Cardiac fibroblast (primary cell): ENCODE measurements at places on chromosomes 12 and 14.
A peak's percentile ranks its signal among the peaks of the same experiment; 100 is the strongest.

DNA sequence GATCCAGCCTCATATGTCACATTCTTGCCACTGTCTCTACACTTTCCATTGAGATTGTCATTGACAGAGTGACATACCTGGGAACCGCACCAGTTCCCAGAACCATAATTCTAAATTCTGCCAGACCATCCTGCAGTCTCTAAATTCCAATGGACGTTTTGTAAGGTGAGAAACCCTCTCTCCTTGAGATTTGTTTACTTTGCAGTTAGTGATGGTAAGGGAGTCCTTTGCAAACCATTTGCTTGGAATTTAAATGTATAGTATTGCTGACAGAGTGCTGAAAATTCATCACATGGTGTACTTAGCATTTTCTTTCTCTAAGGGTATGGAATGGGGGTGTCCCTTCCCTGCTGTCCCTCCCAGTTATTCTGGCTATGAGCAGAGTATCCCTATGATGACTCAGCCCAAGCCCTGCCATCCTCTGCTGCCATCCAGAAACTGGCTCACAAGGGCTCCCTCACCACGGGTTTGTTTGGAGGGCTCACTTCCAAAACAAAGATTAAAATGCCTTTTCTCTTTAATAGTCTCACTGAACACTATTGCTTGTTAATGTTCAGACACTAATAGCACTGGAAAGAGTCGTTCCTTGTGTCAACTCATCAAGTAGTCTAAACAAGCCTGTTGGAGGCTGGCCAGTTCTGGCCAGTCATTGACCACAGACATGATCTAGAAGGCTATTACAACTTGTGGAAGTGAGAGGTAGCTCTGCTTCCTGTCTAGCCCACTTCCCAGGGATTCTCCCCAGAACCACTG lies 129.0 kb upstream of the HMGA2 start:
- peak; percentile 91 for DNase-seq

- DNase-seq, result no peak
Measured at GRCh38 chr12:112149596-112149995, 24.2 kb downstream of the TRAFD1 start.

GRCh38 chr14:35201066-35201465 lies 78.7 kb downstream of the PRORP start:
- DNase-seq, result no peak

- peak; percentile 80 for DNase-seq
Measured at GRCh38 chr14:75242546-75243273, 35.9 kb upstream of the FOS start.

- no peak for DNase-seq
Measured at GRCh38 chr14:80379035-80379434, 167.7 kb upstream of the DIO2 start.

GRCh38 chr14:76501156-76501720 lies 125.3 kb downstream of the ESRRB start:
- no peak for DNase-seq

DNA sequence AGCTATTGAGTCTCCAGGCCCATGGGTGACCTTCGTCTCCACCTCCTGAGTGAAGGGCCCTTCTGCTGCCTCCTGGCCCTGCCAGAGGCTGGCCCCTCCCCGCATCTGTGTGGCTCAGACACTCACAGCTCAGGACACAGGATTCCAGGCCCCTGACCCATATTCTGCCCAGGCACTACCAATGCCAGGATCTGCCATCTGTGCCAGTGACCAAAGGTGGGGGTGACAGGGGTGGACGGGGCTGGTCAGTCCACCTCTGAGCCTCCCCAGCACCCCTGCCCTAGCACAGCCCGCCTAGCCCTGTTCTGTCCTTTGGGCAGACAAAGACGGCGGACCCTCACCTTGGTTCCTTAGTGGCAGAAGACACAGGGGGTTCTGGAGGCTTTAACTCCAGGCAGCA lies 2.8 kb downstream of the ASB2 start:
- DNase-seq, result no peak

DNA sequence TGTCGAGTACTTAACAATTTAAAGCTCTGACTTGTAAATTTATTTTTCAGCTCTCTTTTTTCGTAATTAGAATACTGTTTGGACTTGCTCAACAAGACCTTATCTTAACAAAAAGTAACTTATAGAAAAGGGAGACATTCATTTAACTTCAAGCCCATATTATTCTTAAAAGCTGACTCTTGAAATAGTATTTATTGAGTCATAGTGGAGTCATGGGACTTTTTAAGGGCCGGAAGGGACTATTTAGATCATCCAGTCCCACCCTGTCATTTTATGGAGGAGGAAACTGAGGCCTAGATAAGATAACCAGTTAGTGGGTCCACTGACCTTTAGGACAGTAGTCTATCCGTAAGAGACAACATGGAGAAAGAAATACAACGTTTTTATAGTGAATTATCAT lies 1.5 kb downstream of the RAP1B start:
- DNase-seq, result peak; percentile 39

GRCh38 chr14:29857551-29857950 lies 70.1 kb downstream of the PRKD1 start:
- DNase-seq, result no peak

GRCh38 chr14:104816616-104816884 lies 15.6 kb downstream of the ZBTB42 start:
- no peak for DNase-seq

GRCh38 chr12:71748081-71748850 lies 6.4 kb upstream of the RAB21 start:
- DNase-seq, result no peak

GRCh38 chr12:131049549-131050339 lies 96.0 kb downstream of the ADGRD1 start:
- DNase-seq, result no peak

- DNase-seq, result no peak
Measured at GRCh38 chr14:102691763-102692162, 85.5 kb upstream of the TRAF3 start.

GRCh38 chr12:89140602-89141238 lies 211.6 kb downstream of the DUSP6 start:
- peak; percentile 52 for DNase-seq

DNA sequence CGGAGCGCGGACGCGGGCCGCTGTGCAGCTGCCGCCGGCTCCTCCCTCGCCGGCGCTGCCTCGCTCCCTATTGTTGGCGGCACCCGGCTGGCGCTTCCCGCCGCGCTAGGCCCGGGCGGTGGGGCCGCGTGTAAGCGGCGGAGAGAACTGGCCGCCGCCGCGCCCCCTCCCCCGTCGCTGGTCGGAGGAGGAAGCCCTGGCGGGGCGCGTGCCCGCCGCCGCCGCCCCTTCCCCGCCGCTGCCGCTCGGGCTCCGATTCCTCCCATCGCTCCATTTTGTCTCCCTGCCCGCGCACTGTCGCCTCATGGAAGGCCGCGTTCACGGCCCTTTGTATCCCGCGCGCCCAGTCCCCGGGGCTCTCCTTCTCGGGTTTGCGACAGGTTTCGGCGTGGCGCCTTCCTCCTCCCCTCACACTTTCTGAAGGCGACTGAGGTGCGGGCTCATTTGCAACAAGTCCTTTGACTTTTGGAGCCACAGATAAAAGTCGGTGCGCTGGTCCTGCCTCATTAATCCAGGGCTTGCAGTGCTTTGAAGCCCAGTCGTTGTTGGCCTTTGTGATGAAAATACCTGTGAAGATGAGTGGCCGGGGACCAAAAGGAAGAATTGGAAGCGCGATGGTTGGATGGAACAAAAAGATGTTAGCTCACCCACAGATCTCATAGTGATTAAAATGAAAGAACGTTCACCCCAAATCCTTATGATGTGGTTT lies 707 bp downstream of the CPSF6 start:
- DNase-seq, result peak; percentile 31

DNA sequence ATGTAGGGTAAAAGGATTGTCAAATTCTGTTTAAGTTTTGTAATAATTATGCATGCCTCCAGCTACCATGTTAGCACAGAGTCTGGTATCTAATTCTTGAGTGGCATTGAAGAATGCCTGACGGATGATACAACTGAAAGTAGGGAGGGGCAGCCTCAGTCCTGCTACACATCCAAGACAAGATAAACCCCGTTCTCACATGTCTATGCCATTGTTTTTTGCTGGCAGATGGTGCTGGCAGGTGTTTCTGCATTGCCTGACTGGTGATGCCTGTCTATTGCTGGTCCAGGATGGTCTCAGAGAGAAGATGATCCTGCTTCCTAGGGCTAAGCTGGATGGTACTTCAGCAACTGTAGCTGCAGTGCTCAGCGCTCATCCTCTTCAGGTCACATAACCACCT lies 245.8 kb upstream of the NAV3 start:
- DNase-seq, result no peak

DNA sequence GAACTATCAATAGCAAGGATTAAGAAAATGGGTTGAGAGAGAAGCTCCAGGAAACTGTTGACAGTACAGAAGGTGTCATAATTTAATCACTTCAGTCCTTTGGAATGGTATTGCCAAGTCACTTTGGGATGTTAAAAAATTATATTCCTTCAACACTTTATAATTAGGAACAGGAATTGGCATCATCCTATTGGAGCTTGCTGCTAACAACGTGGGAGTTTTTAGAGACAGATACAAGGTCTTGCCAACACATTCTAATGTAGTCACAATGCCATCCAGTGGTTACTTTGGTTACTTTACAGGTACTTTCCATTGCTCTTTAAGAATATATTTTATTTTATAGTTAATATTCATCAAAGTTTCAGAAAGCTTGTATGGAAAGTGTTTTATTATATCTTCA lies 310.1 kb downstream of the SYT1 start:
- DNase-seq, result peak; percentile 83

DNA sequence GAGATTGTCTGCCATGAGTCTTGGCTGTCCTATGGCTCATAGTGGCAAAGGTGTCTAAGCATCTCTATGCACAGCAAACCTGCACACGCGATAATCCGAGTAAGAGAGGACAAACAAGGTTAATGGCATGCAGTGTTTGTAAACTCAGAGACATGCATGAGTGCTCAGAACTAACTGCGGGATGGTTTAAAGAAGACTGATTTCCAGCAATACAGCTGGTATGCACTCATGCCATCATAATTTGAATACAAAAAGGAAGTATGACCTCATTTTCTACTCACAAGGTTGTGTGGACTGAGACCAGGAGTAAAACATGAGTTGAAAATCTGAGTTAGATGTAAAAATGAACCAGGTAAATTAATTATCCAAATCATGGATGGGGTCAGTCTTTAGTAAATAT lies 16.6 kb upstream of the TCP11L2 start:
- DNase-seq, result no peak

- DNase-seq, result no peak
Measured at GRCh38 chr14:59964251-59965007, 44.5 kb downstream of the LRRC9 start.
